Fibroblast of villous mesenchyme (primary cell): ENCODE measurements at places on chromosomes 6 and 20.

- peak; percentile 11 for DNase-seq
Observed at GRCh38 chr20:33400812-33401183, 521 bp downstream of the CDK5RAP1 start.

DNA sequence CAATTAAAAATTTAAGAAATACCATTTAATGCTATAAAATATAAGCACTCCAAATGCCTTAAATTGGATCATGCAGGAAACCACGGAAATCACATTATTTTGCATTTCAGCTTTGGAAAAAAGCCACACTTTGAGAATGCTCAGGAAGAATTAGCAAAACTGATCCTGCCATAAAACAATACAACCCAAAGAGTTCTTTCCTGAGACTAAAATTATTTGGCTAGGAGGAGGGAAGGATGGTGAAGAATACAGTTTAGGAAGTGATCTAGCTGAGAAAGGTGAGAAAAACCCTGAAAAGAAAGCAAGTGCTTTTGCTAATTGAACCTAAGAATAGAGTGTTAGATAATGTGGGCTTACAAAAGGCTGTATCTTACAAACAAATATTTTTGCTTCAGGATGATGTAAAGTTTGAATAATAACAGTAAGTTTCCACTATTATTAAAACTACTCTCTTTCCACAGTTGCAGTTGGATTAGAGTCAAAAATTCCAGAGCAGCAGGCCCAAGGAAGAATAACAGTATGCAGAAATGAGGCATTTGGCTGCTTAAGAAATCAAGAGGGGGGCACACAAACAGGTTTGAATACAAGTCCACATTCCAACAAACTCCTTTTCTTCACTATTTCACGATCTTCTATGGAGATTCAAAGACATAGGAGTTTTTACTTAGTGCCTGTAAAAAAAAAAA lies 565.4 kb downstream of the RFPL4B start:
- DNase-seq, result peak; percentile 59

DNA sequence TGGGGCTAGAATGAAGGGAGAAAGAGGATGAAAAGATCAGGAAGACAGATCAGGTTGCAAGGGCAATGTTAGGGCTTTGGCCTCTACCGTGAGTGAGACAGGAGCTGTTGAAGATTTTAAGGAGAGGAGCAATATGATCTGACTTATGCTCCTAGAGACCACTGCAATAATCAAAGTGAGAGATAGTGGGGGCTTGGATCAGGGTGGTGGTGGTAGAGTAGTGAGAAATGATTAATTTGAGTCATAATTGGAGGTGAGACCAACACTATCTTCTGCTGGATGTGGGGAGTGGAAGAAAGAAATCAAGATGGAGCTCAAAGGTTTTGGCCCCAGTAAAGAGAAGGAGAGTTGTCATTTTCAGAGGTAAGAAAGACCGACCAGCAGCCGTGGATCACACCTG lies 140.7 kb upstream of the TMEM170B start:
- no peak for DNase-seq

- DNase-seq, result no peak
Observed at GRCh38 chr6:139528471-139528870, 154.0 kb upstream of the CITED2 start.

DNA sequence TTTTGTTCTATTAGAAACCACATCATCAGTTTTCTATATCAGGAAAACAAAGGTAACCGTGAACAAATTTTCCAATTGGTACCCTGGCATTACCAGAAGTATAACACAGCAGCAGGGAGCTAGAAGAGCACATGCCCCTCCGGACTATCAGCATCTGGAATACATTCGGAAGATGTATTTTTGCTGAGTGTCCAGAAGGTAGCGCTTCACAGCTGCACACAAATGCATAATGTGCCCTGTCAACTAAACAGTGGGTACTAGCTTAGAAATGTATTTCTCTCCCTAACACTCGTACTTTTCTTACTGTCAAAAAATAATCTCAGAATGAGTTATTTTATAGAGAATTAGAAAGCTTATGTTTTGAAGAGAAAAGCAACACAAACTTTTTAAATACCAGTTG lies 77.6 kb downstream of the HUS1B start:
- peak; percentile 33 for DNase-seq

DNA sequence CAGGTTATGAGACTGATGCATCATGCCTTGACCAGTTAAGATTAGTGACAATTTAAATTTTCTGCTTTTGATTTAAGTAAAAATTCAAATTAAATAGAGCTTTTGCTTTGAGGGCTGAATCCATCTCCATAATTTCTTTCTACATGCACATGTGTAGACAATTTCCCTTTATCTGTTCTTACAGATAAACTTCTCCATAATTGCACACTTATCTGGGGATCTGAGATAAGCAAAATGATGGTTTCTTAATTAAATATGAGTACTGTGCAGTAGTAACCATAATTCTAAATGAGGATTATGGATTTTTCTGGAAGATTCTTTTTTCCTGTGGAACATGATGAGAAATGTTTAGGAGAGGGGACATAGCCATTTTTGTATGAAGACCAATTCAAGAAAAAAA lies 44.7 kb downstream of the ZFAND3 start:
- DNase-seq, result no peak

DNA sequence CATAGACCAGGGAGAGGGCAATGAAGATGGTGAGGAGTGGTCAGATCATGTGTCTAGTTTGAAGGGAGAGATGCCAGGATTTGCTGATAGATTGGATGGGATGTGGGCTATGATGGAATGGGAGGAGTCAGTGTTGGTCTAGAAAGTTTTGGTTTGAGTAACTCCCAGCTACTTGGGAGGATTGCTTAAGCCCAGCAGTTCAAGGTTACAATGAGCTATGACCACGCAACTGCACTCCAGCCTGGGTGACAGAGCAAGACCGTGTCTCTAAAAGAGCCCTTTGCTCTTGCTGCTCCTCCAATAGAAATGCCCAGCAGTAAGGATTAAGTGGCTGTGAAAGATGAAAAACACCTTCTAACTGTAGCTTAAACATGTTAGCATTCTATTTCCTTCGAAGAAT lies 18.2 kb upstream of the LAMP5 start:
- no peak for DNase-seq

DNA sequence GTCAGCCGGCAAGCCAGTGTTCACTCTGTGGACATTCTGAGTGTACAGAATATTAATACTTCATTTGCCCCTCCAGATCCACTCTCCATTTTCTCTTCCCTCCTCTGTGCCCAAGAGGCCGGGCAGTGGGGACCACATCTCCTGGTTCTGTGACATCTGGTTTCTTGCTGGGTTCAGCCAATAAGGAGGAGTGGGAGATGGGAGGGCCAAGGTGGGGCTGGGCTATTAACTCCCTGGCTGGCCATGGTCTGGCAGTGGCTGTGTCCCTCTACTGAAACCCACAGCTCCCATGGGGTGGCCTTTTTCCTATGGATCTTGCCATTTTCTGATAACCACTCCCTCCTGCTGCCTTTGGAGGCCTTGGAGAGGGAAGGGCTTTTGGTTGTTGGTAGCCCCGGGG lies 30.0 kb upstream of the SALL4 start:
- DNase-seq, result no peak
